H1 (cell line): ENCODE measurements at places on chromosomes 1 and 21. TPM values are rescaled to one million over a fixed set of nuclear protein-coding genes. Genes with fewer than 3 reads are reported as not detected.

FAAH gene
- 41.2 and 67.2 TPM in 2 replicates for polyA plus RNA-seq

- DNase-seq: no peak
These were observed 98.3 kb downstream of the LYPLAL1 start for GRCh38 chr1:219271818-219272535.

- no peak for DNase-seq
These were observed 24.1 kb upstream of the ZSWIM5 start for GRCh38 chr1:45230537-45230936.

GRCh38 chr1:92953491-92953890 lies 7.8 kb downstream of the DIPK1A start:
- DNase-seq: no peak

GRCh38 chr1:19166066-19166465 lies 44.0 kb downstream of the UBR4 start:
- DNase-seq: no peak

- DNase-seq: no peak
These were observed 9.9 kb downstream of the PTPN22 start for GRCh38 chr1:113861641-113862040.
